CD4-positive, alpha-beta T cell treated with Interleukin-21 for 1 hour (primary cell): ENCODE measurements at places on chromosomes 6 and 20.

GRCh38 chr6:18493382-18493891, 106.3 kb downstream of the RNF144B start:
- no peak for DNase-seq

- no peak for DNase-seq
These were observed 14.9 kb upstream of the ZNF451 start for GRCh38 chr6:57075092-57075491.

GRCh38 chr6:14232889-14233288, 115.3 kb downstream of the CD83 start:
- no peak for DNase-seq

DNA sequence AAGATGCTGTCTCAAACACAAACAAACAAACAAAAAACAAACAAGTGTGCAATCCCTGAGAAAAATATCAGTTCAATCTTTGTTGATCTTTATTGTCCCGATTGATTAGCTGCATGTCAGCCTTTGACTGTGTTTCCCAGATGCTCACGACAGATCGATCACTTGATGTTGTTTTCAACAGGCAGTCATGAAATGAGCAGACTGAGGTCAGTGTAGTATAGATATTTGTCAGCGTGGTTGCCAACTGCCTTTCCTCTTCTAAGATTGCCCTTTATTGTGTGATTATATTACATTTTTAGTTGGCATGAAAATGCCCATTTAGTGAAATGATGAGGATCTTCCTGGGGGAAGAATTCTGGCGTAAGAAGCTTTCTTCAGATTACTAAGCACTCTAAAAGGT, 25.6 kb downstream of the UTRN start:
- DNase-seq = no peak

- DNase-seq = no peak
These were observed 239.3 kb downstream of the ZNF217 start for GRCh38 chr20:53354314-53354713.

GRCh38 chr6:164693944-164694343, 615.5 kb downstream of the C6orf118 start:
- no peak for DNase-seq

GRCh38 chr6:165872311-165872710, 209.3 kb upstream of the PDE10A start:
- no peak for DNase-seq

DNA sequence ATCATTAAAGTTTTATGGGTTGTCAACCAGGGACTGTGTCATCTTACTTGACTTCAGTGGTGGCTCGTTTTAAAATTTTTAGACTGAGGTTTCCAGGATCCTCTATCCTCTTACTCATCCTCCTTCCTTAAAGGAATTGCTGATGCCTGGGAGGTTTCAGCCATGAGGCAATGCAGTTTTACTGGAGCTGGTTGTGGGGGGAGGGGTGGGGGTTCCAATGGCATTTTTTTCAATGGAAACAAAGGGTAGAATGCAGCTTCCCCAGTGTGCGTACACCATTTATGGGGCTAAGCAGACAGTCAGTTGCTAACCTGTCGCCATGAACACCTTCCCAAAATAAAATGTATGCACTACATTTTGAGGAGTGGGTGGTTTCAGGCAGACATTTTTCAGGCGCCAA, 88.0 kb downstream of the METTL24 start:
- DNase-seq = no peak

GRCh38 chr20:19783966-19784401, 25.9 kb downstream of the RIN2 start:
- no peak for DNase-seq

GRCh38 chr6:16168858-16169257, 40.0 kb downstream of the MYLIP start:
- DNase-seq = peak; percentile 45

GRCh38 chr20:22904386-22904785, 130.7 kb upstream of the SSTR4 start:
- DNase-seq = no peak

GRCh38 chr6:131532580-131533039, 40.4 kb upstream of the ARG1 start:
- DNase-seq = no peak

DNA sequence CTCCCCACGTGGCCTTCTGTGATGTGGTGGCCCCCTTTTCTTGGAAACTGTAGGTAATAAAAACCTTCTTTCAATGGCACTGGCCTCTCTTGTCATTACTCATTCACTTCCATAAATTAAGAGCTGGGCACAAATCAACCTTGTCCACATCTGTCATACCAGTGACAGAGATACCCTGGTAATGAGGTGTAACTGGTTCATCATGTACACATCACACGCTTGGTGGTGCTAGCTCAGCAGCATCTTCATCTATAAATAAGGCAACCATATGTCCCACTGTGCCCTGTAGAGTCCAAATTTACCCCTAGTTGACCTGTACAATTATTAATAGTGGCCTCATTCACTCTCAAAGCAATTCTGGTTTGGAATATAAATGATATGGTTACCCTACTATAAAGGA, 245.6 kb downstream of the HIVEP2 start:
- DNase-seq = no peak

DNA sequence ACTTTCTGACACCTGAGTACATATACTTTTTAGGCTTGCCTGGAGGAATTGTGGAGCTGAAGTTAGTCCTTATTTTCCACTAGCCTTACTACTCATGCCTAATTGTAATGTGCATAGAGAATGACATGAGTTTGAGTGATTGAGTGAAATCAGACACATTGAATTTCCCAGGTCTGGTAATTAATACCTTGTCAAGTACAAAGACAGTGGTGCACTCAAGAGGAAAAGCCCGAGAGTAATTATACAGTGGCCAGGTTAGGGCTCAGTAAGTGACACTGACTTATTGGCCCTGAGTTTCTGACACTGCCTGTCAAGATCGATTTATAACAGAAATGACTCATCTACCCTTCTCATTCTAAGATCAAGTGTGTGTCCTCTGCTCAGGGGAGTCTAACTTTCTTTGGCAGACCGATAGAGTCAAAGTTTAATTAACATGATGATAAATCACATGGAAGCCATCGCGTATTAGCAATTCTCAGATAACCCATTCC, 288.3 kb downstream of the TPBG start:
- DNase-seq = no peak

DNA sequence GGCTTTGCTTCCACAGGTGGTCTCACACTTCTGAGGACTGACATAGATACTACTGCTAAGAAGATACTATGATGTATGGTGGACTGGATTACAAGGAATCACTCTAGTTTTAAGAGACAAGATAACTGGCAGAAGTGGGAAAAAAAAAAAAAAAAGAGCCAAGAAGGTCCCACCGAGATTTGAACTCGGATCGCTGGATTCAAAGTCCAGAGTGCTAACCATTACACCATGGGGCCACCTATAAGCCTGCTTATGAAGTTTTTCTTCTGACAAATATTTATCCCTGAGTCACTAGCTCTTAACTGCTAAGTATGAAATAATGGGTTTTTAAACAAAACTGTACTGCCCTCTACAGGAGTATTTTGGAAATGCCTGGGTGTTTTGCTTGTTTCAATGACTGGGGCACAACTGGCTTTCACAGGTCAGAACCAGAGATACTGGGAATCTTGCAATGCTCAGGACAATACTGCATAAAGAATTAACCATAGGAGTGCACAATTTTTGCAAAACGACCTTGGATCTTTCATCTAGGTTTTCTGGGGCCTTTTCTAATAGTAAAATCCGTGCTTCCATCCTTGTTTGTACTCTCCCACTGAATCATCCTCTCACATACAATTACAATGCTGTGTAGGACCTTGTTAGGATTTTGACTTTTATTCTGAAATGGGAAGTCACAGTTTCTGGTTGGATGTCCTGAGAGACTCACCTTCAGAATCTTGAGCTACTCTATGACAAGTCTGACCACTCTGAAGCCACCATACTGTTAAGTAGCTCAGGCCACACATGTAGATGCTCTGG, 116.3 kb downstream of the OR2B2 start:
- DNase-seq = peak; percentile 89

DNA sequence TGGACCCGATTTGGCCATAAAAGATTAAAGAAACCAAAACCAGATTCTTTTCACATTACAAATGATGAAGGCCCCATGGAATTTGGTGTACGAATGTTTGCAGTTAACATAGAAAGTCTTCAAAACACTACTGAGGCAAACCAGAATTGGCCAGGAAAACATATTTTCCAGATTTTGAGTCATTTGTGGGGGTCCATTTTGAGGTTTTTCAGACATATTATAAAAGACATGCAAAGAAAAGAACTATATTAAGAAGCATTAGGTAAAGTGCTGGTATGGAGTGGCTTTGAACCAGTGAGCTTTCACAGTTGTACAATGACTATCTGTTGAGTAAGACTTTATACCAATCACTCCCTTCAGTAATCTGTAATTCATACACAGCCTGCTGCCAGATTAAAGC, 168.9 kb upstream of the COL21A1 start:
- DNase-seq = no peak

- no peak for DNase-seq
These were observed 302.2 kb upstream of the EPHA7 start for GRCh38 chr6:93721386-93722048.

- no peak for DNase-seq
These were observed 72.0 kb downstream of the DST start for GRCh38 chr6:56570413-56571359.

- no peak for DNase-seq
These were observed 238.5 kb downstream of the GMPR start for GRCh38 chr6:16476861-16477260.

- no peak for DNase-seq
These were observed 56.7 kb downstream of the TRERF1 start for GRCh38 chr6:42394881-42395620.

DNA sequence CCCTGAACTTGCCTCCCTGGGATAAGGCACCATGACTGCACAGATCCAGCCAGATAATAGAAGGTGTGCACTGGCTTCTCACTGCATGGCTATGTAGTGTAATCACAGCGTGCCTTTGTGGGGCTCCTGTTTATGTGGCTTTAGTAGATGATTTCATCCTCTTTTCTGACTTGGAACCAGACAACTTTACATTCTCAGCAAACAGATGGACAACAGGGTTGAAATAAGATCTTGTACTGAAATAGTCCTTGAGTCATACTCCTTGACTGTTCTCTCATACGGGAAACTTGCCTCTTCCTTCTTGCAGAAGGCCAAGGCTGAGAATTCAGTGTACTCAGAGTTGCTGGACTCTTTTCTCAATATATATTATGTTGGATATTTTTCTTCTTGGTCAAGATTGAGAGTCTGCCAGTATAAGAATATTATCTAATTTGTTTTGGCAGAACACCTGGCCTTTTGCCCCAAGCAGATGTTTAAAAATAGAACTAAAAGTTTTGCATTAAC, 25.0 kb upstream of the RNF144B start:
- DNase-seq = no peak

GRCh38 chr6:42166444-42167141, 6.6 kb upstream of the GUCA1A start:
- peak; percentile 77 for DNase-seq

DNA sequence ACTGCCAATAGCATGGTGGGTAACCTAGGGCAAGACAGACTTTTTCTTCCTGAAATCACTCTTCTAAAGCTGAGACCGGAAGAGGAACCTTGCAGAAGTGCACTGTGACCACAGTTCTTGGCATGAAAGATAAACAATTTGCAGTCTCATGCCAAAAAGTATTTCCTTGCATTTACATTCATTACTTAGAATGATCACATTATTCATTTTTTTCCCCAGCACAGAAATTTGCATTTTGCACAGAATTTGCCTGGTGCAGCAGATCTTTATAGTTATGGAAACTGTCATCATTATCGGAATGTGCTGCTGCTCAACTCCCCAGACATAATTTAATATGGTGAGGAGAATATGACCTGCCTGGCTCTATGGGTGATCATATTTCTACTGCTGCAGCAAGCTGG, 42.2 kb upstream of the EDN3 start:
- DNase-seq = no peak

DNA sequence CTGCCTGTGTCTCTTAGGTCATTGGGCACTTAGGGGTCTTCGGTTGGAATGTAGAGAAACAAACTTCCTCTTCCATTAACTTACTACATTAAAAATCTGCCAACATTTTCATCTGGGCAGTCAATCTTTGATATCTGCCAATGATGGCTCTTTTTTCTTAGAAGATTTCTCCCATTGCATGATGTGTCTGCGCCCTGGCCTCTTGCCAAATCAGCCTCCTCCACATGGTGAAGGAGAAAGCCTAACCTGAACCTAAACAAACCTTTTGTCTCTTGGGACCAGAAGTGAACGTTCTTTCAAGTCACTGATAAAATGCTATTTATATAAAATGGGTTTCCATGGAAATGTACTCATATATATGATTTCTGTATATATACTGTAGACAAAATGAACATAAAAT, 998.9 kb upstream of the GJE1 start:
- DNase-seq = no peak

- DNase-seq = no peak
These were observed 67.8 kb downstream of the THBS2 start for GRCh38 chr6:169185692-169186485.

DNA sequence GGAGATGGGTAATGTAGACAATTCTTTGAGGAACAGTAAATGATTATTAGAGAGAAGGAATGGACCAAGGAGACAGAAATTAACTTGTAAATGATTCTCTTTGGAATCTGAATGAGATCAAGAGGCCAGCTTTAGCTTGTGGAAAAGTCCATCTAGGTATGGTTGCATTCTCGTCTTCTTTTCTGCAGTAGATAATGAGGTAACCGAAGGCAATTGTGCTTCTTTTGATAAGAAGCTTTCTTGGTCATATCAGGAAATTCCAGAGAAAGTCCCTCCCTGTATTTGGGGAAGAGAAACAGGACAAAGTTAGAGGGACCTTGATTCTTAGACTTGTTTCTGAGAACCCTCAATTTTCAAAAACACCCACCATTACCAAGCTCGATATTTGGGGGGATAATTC, 109.1 kb upstream of the PRSS16 start:
- no peak for DNase-seq

- DNase-seq = no peak
These were observed 14.5 kb downstream of the ARHGAP18 start for GRCh38 chr6:129695373-129696027.

DNA sequence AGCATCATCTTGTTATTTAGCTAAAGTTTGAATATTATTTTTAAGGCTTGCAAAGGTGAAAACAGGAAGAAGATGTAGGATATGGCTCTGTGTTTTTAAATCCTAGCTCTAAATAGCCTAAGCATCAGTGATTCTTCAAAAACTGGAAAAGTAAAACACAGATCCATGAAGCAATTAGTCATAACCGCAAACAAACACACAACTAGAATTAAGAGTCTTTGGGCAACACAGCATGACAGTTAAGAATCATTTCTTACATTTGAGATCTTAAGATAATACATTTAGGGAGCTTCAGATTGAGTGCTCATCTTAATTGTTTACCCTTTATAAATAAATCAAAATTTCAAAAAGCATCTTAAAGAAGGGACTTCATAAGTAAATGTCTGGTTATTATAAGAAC, 115.8 kb upstream of the MAP7 start:
- DNase-seq = no peak

DNA sequence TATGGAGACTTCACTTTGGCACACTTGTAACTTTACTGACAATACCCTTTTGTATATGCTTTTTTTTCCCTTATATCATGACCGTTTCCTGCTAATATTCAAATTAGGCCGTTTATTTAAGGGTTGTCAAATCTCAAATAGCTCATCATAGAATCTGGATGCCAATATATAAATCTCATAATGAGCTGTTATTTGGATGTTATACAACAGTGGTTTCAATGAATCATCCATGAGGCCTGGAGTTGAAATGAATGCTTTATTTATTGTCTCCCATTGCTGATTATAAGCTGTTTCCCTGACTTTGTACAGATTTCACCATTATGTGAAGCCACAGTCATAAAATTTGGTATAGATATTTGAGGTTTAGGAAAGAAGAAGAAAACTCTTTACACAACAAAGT, 256.1 kb downstream of the PLCB1 start:
- DNase-seq = no peak

GRCh38 chr20:64090165-64090564, 6.0 kb upstream of the LKAAEAR1 start:
- DNase-seq = no peak

- DNase-seq = no peak
These were observed 174.8 kb upstream of the RREB1 start for GRCh38 chr6:6932968-6933367.
